Daoy (cell line): ENCODE measurements at places on chromosomes 7 and 10. TPM values are rescaled to one million over a fixed set of nuclear protein-coding genes. Genes with fewer than 3 reads are reported as not detected.

GRCh38 chr10:80579849-80580637, 42.3 kb downstream of the SH2D4B start:
- DNase-seq, result no peak

DNA sequence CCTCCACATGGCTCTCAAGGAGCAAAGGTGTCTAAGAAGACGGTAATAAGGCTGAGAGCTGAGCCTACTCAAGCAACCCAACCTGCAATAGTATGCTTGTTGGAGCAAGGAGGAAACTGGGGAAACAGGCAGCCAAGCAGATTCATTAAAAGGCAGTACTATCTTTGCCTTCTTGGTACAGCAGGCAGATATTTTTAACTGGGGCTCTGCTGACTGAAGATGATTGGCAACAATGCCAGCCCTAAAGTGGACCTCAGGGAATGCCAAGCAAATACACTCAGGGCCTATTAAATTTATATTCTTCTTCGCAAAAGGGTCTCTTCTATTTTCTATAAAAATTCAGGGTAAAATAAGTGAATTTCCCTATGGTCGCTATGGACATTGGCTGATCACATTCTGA, 109.4 kb upstream of the PCGF5 start:
- no peak for DNase-seq

GRCh38 chr10:28914701-28915100, 237.4 kb downstream of the BAMBI start:
- DNase-seq, result no peak

- DNase-seq, result peak; percentile 73
Measured at GRCh38 chr7:122092964-122093797, 50.9 kb downstream of the AASS start.

GRCh38 chr7:35760143-35760745, 40.6 kb upstream of the SEPTIN7 start:
- no peak for DNase-seq

DNA sequence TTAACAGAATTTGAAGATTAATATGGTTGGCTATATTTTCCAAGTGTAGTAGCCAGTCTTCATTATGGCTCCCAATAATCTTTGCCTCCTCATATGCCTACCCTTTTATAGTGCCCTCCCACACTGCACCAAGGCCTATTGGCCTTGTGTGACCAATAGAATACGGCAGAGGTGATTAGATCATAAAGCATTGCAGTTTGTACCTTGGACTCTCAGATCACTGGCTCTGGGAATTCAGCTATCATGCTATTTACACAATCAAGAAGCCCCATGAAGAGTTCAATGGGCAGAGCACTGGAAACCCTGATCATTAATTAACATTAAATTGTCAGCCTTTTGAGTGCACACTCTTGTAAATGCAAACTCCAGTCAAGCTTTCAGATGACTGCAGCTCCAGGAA, 154.5 kb upstream of the MAGI2 start:
- DNase-seq, result no peak

- DNase-seq, result no peak
Measured at GRCh38 chr10:107477266-107477665, 312.8 kb upstream of the SORCS1 start.

GRCh38 chr7:2920956-2921652, 77.0 kb upstream of the GNA12 start:
- DNase-seq, result peak; percentile 41

DNA sequence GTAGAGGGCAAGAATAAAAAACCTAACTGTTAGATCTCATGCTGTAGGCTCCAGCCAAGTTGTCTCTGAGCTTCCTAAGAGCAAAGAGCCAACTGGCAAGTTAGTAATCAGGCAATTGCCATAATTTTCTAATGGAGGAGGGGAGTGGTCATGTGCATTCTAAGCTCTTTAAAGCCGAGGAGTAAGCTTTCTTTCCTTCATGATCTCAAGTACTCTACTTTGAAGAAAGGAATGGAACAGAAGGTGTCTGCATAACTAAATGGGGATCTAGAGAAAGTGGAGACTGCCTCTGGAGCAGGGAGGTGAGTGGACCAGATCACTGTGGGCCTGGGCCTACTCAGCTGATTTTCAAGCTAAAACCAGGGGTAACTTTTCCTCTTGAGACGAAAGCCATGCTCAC, 37.7 kb upstream of the TOMM7 start:
- DNase-seq, result no peak

- peak; percentile 58 for DNase-seq
Measured at GRCh38 chr7:111232249-111233084, 141.5 kb downstream of the LRRN3 start.

- peak; percentile 8 for DNase-seq
Measured at GRCh38 chr10:99711129-99711719, 20.7 kb downstream of the COX15 start.

GRCh38 chr7:66330961-66331360, 125.8 kb downstream of the TPST1 start:
- DNase-seq, result no peak

GRCh38 chr7:110974441-110974840, 116.5 kb upstream of the LRRN3 start:
- DNase-seq, result no peak

GRCh38 chr7:130822642-130823041, 88.6 kb upstream of the KLF14 start:
- no peak for DNase-seq

DNA sequence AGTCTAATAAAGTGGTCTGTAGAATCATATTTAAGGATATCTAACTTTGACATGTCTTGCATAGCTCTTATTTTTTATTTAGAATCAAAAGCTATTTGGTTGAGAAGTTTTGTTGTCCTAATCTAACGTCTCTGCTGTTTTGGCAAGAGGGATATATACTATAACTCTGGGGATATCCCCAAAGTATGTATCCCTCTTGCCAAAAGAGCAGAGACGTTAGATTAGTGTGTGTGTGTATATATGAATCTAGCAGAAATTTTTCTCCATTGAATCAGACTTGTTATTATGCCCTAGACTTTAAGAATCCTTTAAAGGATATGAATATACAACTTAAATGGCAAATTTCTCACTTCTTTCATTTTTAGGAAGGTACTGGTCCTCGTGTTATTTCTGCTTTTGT, 9.6 kb downstream of the SMC3 start:
- no peak for DNase-seq

DNA sequence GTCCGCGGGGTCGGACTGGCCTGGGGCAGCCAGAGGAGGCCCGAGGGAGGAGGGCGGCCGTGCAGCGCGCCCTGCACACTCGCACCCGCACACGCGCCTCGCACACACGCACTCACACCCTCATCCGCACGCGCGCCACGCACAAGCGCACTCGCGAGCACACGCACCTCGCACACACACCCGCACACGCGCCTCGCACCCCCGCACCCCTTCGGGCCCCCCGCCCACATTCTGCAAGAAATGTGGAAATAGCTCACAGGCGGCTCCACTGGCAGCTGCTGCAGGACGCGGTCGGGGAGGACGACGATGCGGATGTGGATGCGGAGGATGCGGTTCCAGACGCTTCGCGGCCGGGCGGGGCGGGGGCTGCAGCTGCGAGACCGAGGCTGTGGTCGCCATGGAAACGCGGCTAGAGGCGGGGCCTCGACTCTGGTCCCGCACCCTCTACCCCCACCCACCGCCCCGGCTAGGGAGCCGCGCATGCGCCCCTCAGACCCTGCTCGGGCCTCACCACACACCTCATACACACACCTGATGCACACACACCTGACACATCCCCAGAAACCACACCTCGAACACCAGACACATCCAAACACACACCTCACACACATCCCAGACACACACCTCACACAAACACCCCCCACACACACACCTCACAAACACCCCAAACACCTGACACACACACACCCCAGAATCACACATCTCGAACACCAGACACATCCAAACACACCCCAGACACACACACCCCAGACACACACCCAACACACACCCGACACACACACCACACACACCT, at the start of gene CALY:
Gene CALY, minus strand, starts transcription at position 320 of the 793 bp plus-strand sequence. CDS start 7,907 bp downstream, outside the sequence.
- no peak for DNase-seq

DNA sequence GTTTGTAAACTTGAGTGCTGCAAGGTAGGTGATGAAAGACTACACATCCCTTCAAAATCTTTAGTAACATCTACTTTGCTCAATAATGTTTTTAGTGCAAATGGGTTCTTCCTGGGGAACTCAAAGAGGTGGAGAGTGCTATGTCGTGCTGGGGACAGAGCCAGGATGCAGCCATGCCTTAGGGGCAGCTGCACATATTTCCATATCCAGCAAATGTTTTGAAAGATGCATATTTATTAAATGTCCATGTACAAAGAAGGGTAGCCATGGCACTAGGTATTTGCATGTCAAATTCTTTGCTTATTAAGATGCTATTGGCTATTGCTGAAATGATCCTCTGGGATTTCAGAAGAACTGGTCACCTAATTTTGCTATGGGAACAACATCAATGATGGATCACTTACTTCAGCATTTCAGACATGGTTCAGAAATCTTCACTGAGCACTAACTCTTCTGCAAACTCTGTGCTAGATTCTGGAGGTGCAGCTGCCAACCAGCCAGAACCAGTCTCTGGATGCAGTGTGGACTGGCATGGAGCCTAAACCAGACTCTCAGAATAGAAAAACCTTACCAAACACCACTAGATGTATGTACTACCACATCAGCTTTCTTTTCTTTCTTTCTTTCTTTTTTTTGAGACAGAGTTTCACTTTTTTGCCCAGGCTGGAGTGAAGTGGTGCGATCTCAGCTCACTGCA, 31.7 kb upstream of the DNMBP start:
- no peak for DNase-seq

GRCh38 chr10:132762267-132762666, 23.7 kb downstream of the NKX6-2 start:
- no peak for DNase-seq

- peak; percentile 46 for DNase-seq
Measured at GRCh38 chr10:125144693-125145623, 15.4 kb downstream of the CTBP2 start.

DNA sequence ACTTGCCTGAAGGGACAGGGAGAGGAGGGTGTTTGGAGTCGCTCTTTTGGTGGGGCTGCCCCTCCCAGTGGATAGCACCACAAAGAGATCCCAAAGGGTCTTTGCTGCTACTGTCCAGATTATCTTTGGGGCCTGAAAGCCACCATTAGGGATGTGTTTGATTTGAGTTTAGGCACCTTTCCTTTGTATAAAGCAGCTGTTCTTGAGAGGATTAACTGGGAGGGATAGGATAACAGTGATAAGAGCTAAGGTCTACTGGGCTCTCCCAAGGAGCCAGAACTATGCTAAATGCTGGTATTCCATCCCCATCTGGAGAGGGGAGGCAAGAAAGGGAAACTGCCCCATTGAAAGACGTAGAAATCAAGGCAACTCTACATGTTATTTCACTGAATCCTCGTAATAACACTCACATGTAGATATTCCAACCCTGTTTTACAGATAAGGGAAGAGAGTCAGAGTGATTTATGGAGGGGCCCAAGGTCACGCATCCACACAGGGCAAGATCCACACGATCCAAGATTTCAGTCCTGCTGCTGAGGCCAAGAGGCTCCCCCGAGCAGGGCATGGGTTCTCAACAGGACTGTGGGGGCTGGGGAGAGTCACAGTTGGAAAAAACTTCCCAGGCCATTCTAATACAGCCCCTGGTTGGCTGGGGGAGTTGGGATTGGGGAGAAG, 11.1 kb upstream of the TCF7L2 start:
- DNase-seq, result no peak

GRCh38 chr7:33156441-33156840, 27.1 kb downstream of the BBS9 start:
- DNase-seq, result no peak

DNA sequence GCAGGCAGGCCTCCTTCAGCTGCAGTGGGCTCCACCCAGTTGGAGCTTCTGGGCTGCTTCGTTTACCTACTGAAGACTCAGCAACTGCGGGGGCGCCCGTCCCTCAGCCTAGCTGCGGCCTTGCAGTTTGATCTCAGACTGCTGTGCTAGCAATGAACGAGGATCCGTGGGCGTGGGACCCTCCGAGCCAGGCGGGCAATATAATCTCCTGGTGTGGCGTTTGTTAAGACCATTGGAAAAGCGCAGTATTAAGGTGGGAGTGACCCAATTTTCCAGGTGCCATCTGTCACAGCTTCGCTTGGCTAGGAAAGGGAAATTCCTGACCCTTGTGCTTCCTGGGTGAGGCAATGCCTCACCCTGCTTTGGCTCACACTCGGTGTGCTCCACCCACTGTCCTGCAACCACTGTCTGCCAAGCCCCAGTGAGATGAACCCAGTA, 159.2 kb upstream of the FOXP2 start:
- DNase-seq, result peak; percentile 26

GRCh38 chr7:147911201-147911601, 679.4 kb upstream of the C7orf33 start:
- no peak for DNase-seq

DNA sequence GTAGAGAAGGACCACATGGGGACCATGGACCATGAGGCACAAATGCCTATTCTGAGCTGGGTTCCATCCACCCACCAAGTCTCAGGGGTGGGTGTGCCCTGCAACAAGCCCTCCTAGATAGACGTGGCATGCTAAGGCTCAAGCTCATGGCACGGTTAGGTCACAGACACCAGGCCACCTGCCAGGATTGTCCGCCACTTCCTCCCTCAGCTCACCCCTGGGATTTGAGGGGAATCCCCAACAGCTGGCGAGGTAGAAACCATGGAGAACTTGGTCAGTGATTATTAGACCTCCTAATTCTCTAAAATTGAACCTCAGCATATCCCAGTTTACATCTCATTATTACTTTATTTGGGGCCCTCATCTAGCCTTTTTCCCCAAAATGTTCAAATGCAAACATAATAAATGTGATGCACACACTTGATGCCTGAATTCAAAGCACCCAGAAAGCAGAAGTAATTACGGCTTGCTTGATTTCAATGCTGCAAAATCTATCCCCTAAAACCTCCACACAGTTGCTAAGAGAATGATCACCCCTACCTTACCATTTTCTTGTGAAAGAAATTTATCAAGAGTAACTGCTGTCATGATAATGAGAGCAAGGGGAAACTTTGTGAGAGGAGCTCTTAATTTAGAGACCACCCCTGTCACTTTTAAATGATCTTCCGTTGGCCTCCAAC, 366.6 kb upstream of the PFKP start:
- no peak for DNase-seq

- no peak for DNase-seq
Measured at GRCh38 chr10:7444551-7445121, 33.8 kb upstream of the SFMBT2 start.

- peak; percentile 31 for DNase-seq
Measured at GRCh38 chr7:90455163-90456030, 14.0 kb upstream of the PTTG1IP2 start.

GRCh38 chr10:3033925-3034324, 33.4 kb upstream of the PFKP start:
- DNase-seq, result no peak

GRCh38 chr10:80351220-80351619, 5.3 kb downstream of the DYDC1 start:
- no peak for DNase-seq

The KAZALD1 gene
- total RNA-seq, result 3.0 and 12.2 TPM in 2 replicates

The SPDYE6 gene
- not detected in 2 replicates for total RNA-seq

The CPED1 gene
- 0.15 and 1.6 TPM in 2 replicates for total RNA-seq

The HOXA4 gene
- 4.1 and 6.7 TPM in 2 replicates for total RNA-seq

The ABCA13 gene
- under 0.01 and 0.06 TPM in 2 replicates for total RNA-seq

The DGKB gene
- 0.11 TPM in 1 of 2 replicates, not detected in the other for total RNA-seq

The HABP2 gene
- total RNA-seq, result not detected in 2 replicates

The SPAG6 gene
- 0.74 TPM in 1 of 2 replicates, not detected in the other for total RNA-seq

The ITPRID1 gene
- total RNA-seq, result not detected in 2 replicates

The MORN4 gene
- total RNA-seq, result 1.6 and 3.4 TPM in 2 replicates
